CD4-positive, alpha-beta T cell treated with Interleukin-6 at 100 ng/mL for 8 hours (primary cell): ENCODE measurements at places on chromosomes 7 and 10.

DNA sequence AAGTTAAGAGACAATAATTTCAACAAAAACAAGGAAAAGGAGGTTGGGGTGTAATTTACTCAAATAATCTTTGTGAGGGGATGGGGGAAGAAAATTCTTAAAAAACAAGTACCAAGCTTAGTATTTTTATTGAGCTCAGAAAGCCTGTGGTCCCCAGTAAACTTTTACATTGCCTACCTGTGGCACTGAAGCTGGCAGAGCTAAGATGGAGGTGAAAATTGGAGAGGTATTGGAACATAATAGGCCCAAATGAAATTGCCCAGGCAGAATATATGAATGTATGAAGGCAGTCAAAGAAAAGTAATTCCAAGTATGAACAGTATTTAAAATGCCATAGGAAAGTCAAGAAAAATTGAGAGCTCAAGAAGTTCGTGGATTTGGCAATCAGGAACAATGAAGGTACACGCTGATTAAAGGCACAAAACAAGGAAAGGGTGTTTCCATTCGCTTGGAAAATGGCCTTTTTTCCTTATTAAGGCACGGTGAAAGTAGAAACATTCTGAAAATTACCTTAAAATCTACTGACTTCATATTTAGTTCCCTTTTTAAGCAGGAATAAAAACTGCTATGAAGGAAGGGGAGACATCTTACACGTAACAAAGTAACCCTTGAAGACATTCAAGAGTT is 3.4 kb upstream of the KMT2E start:
- no peak for DNase-seq

GRCh38 chr10:92181575-92181974 is 109.3 kb downstream of the CPEB3 start:
- no peak for DNase-seq

DNA sequence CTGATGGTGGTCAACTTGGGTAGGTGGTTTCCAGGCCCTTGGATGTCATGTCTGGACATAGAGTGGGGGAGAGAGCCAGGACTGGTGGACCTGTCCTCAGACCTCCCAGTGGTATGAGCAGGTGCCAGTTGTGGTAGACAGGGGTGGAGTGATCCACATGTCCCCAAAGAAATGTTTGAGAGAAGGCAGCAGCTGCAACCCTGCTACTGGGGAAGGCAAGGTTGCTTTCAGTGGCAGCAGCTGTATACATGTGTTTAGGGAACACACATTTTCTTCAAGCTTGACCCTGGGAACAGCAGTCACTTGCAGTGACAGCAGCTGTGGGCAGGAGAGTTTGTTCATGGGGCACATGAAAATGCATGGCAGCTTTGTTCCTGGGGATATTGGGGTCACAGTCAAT is 882.6 kb upstream of the C7orf33 start:
- DNase-seq: no peak

GRCh38 chr10:48231178-48231577 is 43.3 kb downstream of the FRMPD2 start:
- no peak for DNase-seq

DNA sequence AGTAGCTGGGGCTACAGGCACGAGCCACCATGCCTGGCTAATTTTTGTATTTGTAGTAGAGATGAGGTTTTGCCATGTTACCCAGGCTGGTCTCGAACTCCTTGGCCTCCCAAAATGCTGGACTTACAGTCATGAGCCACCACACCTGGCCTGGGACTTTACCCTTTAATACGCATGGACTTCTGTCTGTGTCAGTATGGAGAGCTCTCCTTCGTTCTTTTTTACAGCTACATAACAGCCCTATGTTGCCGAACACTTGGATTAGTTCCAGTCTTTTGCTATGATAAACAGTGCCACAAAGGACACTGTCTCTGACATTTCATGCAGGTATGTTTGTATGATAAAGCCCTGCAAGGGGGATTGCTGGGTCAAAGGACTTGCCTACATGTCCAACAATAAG is 10.9 kb upstream of the OAT start:
- DNase-seq: no peak

GRCh38 chr7:85292908-85293576 is 106.2 kb upstream of the SEMA3D start:
- DNase-seq: no peak

DNA sequence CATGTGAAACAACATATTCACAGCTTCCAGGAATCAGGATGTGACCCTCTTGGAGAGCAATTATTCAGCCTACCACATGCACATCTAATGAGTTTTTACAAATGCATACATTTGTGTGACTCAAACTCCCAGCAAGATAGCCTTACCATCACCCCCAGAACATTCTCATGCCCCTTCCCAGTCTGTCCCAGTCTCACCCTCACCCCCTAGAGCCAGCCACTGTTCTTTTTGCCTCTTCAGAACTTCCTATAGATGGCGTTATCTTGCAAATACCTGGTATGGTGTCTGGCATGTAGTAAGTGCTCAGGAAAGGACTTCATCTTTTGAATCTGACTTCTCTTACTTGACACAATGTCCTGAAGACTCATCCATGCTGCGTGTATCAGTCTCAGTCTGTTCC is 23.9 kb upstream of the AOC1 start:
- no peak for DNase-seq

DNA sequence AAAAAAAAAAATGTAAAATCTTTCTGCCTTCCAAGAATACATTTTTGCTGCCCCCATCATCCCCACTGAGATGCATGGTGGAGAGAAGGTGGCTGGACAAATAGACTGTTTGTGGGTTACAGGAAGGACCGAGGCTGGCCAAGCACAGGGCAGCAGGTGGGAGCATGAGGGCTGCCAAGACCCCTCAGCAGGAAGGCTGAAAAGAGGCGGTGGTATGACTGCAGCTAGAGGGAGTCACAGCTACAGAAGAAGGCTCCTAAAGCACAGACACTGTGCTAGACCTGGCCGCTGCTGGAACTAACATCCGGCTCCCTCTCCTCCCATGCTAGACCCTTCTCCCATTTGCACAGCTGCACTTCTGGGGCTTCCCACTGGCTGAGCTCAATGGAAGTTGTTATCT is 289.6 kb downstream of the TCERG1L start:
- DNase-seq: no peak

DNA sequence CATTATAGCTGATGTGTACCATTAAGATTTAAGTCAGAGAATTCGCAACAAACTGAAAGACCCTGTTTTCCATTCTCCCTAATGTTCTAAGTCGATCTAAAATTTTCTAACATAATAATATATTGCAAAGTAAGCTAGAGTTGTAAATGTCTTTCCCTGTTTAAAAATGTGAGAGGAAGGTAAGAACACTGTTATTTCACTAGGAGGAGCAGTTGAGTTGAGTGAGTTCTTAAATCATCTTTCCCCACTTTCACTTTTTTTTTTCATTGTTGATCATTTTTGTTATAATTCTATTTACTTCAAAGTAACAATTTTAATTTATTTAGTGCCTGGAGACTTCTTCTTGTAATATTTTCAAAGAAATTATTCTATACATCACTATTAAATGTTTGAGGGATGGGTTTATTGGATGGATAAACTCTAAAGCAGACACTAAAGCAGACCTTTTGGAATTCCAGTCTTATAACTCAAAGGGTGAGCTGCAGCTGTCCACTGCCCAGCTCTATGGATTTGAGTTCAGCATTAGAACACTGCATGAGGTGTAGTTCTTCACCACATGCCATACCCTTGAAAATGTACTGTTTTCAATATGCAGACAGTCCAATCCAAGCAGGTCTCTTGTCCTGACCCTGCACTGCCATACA is 181.3 kb upstream of the FZD1 start:
- DNase-seq: peak; percentile 5

GRCh38 chr10:14555807-14556206 is 218.9 kb downstream of the FAM107B start:
- DNase-seq: no peak

GRCh38 chr7:141207661-141208060 is 133.8 kb downstream of the TMEM178B start:
- no peak for DNase-seq

GRCh38 chr7:156943091-156944041 is 6.1 kb upstream of the NOM1 start:
- DNase-seq: no peak

DNA sequence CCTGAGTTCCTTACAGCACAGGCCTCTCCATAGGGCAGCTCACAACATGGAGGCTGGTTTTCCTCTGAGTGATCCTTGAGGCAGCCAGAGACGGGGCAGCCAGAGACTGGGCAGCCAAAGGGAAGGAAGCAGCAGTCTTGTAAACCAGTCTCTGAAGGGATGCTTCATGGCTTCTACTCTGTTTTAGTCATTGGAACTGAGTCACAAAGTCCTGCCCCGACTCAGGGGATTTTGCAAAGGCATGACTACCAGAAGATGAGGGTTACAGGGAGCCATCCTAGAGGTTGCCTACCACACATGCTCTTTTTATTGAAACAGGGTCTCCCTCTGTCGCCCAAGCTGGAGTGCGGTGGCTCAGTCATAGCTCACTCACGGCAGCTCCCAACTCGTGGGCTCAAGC is 44.4 kb upstream of the COMMD3 start:
- no peak for DNase-seq

DNA sequence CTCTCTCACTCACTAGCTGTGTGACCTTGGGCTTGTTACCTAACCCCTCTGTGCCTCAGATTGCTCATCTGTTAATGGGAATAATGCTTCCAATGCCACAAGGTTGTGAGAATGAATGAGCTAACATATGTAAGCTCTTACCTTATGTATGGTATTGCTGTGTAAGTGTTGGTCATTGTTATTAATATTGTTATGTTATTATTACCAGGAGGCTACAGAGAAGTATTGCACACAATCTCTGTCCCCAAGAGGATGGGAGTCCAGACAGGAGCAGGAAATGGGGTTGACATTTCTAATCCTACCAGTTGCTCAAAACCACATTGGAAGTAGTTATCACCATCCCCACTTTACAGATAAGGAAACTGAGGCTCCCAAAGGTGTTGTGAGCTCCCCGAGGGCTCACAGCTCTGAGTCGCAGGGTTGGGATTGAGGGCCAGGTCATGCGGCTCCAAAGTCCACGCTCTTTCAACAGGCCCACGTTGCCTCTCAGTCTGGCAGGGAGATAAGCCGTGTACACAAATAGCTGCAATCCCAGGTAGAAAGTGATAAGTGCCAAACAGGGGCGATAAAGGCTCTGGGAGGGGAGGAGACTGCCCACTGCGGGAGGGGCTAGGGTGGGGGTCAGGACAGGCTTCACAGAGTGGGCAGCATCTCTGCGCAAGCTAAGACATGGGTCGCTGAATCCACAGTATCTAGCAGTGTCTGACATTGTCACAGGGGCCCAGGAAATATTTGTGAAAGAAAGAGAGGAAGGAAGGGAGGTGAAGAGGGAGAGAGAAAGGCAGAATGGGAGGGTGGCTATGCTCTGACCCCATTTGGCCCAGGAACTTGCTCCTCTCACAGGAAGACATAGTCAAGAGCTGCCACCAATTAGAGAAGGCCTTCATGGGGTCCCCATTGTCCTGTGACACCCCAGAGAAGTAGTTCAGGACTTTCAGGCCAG is 9.6 kb upstream of the ZMIZ1 start:
- DNase-seq: no peak

DNA sequence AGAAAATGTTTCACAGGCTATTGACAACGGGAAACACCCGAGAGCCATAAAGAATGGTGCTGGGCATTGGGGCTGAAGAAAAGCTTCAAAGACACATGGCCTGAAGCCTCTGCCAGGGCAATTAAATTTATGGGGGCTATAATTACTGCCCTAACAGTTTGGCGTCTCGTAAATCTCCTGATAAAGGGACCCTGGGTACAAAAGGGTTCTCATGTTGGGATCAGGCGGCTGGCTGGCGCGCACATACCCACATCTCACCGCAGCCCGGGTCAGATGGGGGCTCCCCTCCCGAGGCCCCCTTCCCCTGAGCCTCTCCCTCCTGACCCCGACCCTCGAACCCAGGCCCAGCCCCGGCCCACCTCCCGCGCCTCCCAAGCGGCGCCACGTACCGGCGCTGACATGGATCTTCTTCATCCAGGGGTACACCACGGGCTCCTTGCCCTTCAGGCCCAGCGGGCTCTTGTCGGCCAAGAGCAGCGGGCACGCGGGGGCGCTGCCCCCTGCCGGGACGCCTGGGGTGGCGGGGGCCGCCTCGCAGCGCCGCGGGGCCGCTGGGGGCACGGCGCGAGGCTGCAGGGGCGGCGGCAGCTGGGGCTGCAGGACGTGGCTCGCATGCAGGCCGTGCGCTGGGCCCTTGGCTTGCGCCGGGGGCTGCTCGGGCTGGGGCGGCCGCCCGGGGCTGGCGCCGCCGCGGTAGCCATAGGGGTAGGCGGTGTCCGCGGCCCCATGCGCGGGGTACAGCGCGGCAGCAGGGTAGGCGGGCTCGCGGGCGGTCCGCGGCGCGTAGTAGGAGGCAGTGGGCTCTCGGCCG is 623 bp downstream of the HOXA4 start:
- no peak for DNase-seq

- no peak for DNase-seq
Measured at GRCh38 chr10:86439544-86439943, 72.9 kb upstream of the GRID1 start.

- DNase-seq: no peak
Measured at GRCh38 chr7:133748443-133749407, 378.4 kb upstream of the LRGUK start.

- no peak for DNase-seq
Measured at GRCh38 chr7:80686576-80686975, 48.1 kb downstream of the CD36 start.

DNA sequence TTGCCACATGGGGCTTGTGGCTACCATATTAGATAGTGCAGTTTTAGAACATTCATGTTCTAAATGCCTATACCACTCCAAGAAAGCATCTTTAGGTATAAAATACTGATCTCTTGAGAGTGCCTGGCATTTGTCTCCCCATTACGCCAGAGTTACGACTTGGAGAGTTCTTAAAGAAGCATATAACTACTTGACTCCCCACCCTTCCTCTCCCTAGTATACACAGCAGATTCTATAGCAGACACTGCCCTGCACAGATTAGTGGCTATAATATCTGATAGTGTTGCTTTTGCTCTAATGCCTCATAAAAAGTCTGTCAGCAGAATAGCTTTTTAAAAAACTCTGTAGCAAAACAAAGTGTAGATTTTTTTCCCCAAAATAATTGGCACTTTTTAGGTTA is 90.8 kb downstream of the ZMYND11 start:
- DNase-seq: no peak

GRCh38 chr10:125061557-125062226 is 98.7 kb downstream of the CTBP2 start:
- DNase-seq: no peak

- DNase-seq: no peak
Measured at GRCh38 chr10:113825791-113826190, 28.1 kb downstream of the DCLRE1A start.

DNA sequence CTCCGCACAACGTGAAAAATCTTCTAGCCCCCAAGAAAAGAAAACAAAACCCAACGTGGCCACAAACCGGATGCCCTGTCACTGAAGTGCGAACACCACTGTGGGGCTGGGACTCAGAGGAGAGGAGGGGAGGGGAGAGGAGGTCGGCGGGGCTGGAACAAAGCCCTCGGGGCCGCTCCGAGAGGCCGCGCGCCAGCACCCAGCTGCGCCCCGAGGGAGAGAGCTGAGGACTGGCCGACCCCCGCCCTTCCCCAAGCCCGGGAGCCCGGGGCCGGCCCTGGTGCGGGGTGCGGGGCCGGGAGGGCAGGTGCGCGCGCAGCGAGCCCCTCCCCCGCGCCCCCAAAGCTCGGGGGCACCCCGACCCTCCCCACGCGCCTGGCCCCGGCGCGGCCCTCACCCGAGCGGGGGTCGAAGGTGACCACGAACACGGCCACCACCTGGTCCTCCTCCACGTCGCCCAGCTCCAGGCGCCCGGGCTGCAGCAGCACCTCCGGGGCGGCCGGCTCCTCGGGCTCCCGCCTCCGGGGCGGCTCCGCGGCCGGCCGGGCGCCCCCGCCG is 398 bp downstream of the DENND11 start:
- DNase-seq: peak; percentile 66

- no peak for DNase-seq
Measured at GRCh38 chr10:74923556-74923955, 97.2 kb downstream of the KAT6B start.
